ENCODE measurements at places on chromosomes 12 and 14. TPM values are rescaled to one million over a fixed set of nuclear protein-coding genes. Genes with fewer than 3 reads are reported as not detected.

The PLD4 gene
- 0.24 TPM for total RNA-seq

The SOX5 gene
- total RNA-seq, result 11.9 TPM

DNA sequence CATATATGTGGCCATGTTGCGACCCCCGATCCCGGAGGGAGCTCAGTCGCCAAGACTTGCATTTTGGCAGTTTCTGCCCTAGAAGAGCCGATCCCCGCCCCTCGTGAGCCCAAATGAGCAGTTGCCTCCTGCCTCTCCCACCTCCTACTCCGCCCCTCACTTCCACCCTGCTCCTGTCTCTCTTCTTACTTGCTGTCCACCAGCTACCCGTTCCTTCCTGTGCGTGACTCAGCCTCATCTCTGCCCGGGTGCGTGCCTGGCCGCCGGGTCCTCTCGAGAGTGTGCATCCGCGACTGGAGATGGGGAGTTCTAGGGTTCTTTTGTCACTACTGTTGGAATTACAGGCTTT lies 585 bp downstream of the GPATCH2L start:
- peak; percentile 53 for DNase-seq

The KCNH5 gene
- 1.5 TPM for total RNA-seq

DNA sequence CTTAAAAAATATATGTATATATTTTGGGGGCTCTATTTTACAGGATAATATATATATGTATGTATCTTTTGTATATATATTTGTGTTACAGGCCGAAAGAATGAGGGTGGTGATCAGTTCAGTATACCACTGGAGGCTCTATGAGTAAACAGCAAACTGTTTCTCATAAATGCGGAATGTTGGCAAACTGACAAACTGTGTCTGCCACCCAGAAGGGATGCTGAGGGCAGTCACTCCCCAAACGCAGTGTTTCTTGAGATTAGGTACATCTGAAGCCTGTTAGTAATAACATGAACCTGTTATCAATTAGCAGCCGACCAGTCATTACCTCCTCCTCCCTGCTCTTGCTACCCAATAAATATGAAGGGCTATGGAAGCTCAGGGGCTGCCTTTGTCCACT lies 20.8 kb downstream of the TNFAIP2 start:
- no peak for DNase-seq

The ATL1 gene
- 0.16 TPM for total RNA-seq

The SPIC gene
- total RNA-seq, result not detected

DNA sequence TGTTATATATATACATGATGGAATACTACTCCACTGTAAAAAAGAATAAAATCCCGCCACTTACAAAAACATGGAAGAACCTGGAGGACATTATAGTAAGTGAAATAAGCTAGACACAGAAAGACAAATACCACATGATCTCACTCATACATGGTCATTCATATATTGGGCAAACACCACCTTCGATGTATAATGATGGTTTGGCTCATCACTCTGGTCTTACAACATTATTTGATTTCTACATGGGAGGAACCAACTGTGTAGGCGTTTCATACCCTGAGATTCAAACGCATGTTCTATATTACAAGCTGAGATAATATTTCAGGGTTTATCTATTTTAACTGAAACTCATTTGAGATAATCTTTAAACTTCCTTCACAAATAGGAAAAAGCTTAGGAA lies 48.3 kb downstream of the ABCD2 start:
- no peak for DNase-seq

The CLEC2B gene
- total RNA-seq, result 1.8 TPM

- no peak for DNase-seq
Observed at GRCh38 chr14:38121320-38122020, 86.2 kb upstream of the SSTR1 start.

DNA sequence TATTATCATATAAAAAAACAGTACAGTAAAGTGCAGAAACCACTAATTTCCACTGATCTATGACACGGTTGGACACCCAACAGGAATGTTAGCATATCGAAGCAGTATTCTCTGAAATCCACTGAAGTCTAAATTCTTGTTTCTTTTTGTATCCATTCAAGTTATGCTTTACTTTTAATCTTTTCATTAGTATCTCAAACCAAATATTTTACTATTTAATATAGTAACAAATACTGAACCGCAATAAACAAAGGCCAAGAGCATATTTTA lies 41.1 kb downstream of the ATXN2 start:
- DNase-seq, result no peak

All from K562 (cell line).